ENCODE measurements at places on chromosomes 6 and 20. TPM values are rescaled to one million over a fixed set of nuclear protein-coding genes. Genes with fewer than 3 reads are reported as not detected.

DEFB124 gene
- 7.6 TPM for total RNA-seq

OR12D1 gene
- total RNA-seq: not detected

- peaks cover 5% of the 10 kb centered on the region for H3K4me1 ChIP-seq
- no peaks in the 10 kb centered on the region for H3K36me3 ChIP-seq
- no peak overlapping the region for H3K27ac ChIP-seq
- DNase-seq: no peak
- H3K4me3 ChIP-seq: no peak overlapping the region
These were observed 21.6 kb downstream of the TFEB start for GRCh38 chr6:41713650-41714291.

- H3K27ac ChIP-seq: no peak overlapping the region
- no peak overlapping the region for H3K4me3 ChIP-seq
- no peaks in the 10 kb centered on the region for H3K36me3 ChIP-seq
- no peak for DNase-seq
- no peaks in the 10 kb centered on the region for H3K27me3 ChIP-seq
These were observed 7.3 kb downstream of the THEMIS start for GRCh38 chr6:127893541-127893940.

Data from aorta (tissue), 5 donors.